ENCODE measurements at places on chromosomes 16 and 17. TPM values are rescaled to one million over a fixed set of nuclear protein-coding genes. Genes with fewer than 3 reads are reported as not detected.

EFCAB5 gene
- 1.4 TPM for polyA plus RNA-seq

TMEM231 gene
- 1.5 TPM for polyA plus RNA-seq

C16orf54 gene
- polyA plus RNA-seq, result 21.9 TPM

MYH13 gene
- not detected for polyA plus RNA-seq

MFSD6L gene
- polyA plus RNA-seq, result not detected

PLA2G10 gene
- polyA plus RNA-seq, result not detected

KRTAP4-3 gene
- not detected for polyA plus RNA-seq

TMEM235 gene
- not detected for polyA plus RNA-seq

NHLRC4 gene
- 0.42 TPM for polyA plus RNA-seq

DCTPP1 gene
- polyA plus RNA-seq, result 73.3 TPM

- no peaks in the 10 kb centered on the region for H3K36me3 ChIP-seq
- DNase-seq, result no peak
- no peaks in the 10 kb centered on the region for H3K4me1 ChIP-seq
- no peak overlapping the region for H3K27ac ChIP-seq
These were observed 2.7 kb upstream of the CAPNS2 start for GRCh38 chr16:55563797-55564196.

- H3K4me1 ChIP-seq, result peaks cover 45% of the 10 kb centered on the region
- H3K4me3 ChIP-seq, result peak overlapping the region; percentile 77
- H3K27ac ChIP-seq, result peak overlapping the region; percentile 99
- no peaks in the 10 kb centered on the region for H3K36me3 ChIP-seq
These were observed 4.3 kb downstream of the VAMP2 start for GRCh38 chr17:8158267-8159031.

- peaks cover 1% of the 10 kb centered on the region for H3K27me3 ChIP-seq
These were observed 53.5 kb downstream of the PARN start for GRCh38 chr16:14576532-14576931.

GRCh38 chr16:4399001-4399730, 17.2 kb downstream of the CORO7 start:
- H3K36me3 ChIP-seq, result peaks cover 16% of the 10 kb centered on the region
- no peak for DNase-seq
- no peak overlapping the region for H3K27ac ChIP-seq

DNA sequence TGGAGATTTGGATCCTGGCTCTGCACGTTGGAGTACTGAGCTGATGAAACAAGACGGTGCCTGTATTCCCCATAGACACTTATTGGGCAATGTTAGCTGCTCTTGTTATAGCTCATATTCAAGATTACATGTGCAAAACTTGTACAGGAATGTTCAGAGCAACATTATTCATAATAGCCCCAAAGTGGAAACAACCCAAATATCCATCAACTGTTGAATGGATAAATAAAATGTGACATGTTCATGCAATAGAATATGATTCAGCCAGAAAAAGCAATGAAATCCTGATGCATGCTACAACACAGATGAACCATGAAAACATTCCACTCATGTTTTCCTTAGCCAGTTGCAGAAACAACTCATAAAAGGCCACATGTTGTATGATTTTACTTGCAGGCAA, 5.7 kb upstream of the SDR42E1 start:
- H3K27me3 ChIP-seq, result peaks cover 17% of the 10 kb centered on the region
- no peak for DNase-seq
- no peaks in the 10 kb centered on the region for H3K36me3 ChIP-seq
- H3K27ac ChIP-seq, result no peak overlapping the region

- H3K36me3 ChIP-seq, result no peaks in the 10 kb centered on the region
- no peak overlapping the region for H3K27ac ChIP-seq
- no peak for DNase-seq
- H3K4me1 ChIP-seq, result peaks cover 34% of the 10 kb centered on the region
These were observed 3.5 kb downstream of the CHMP6 start for GRCh38 chr17:80995131-80995530.

GRCh38 chr16:88893127-88893968, 26.9 kb upstream of the PABPN1L start:
- peaks cover 2% of the 10 kb centered on the region for H3K27me3 ChIP-seq
- H3K27ac ChIP-seq, result no peak overlapping the region
- no peak overlapping the region for H3K4me3 ChIP-seq

DNA sequence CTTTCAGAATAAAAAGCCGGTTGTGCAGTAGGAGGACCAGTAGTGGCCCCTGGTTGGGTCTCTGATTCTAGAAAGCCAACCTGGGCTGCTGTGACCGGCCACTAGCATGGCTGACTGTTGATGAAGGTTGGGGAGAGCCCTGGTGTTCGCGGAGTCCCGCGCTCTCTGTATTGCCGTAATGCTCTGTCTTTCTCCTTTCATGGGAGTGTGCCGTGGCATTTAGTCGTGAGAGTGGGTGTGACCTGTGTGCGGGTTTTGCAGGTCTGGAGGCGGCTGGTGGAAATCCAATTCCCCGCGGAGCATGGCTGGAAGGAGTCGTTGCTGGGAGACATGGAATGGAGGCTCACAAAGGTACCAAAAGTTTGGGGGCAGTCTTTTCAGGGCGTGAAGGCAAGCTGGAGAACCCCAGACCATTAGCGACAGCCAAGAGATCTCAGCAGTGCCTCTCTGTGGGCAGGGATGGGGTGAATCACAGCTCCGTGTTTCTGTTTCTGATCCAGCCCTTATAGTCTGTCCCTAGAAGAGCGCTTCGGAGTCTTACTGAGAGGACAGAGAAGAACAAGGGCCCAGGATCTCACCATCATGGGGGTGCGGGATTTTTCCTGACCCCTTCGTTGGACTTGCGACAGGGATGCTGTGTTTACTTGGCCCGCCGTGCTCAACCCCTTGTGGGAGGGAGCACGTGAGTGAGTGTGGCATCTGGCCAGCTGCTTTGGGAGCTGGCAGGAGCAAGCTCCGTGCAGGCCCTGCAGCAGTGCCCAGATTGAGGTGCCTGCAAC, 56.5 kb downstream of the RNF213 start:
- peaks cover 35% of the 10 kb centered on the region for H3K27me3 ChIP-seq
- peaks cover 18% of the 10 kb centered on the region for H3K4me1 ChIP-seq
- no peak overlapping the region for H3K4me3 ChIP-seq

DNA sequence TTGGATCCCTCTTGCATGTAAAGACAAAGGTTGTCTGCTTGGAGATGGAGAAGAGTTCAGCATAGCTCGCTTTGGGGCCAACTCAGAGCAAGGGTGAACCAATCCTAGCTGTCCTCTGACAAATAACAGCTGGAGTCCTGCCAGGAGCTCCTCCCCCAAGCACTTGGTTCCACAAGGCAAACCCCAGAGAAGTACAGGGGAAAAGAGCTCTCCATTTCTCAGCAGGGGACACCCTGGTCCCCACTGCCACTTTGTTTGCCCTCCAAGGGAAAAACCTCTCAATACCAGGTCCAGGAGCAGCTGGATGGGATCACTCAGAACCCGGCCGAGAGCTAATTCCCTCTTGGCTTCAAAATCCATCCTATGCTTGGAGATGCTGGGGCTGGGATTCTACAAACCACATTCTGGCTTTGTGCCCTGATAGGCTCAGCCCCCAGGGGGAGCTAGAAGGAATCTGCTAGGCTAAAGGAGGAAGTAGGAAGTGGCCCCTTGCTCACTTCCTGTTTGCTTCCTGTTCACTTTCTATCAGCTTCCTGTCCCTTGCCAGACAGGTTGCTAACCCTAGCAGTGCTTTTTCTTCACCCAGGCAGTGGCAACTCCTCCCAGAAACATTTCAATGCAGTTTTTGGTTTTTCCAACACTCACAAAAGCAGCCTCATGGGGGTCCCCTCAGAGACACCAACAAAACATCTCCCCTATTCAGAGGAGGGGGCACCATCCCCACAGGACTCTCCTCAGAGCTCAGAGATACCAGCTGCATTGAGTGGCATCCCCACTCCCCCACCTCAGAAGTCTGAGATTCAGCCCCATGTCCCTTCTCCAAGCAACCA, 30.7 kb downstream of the CDRT4 start:
- peak overlapping the region; percentile 76 for H3K27ac ChIP-seq
- peak overlapping the region; percentile 25 for H3K4me3 ChIP-seq
- H3K4me1 ChIP-seq, result peaks cover 14% of the 10 kb centered on the region
- H3K36me3 ChIP-seq, result peaks cover 23% of the 10 kb centered on the region

- peaks cover 4% of the 10 kb centered on the region for H3K36me3 ChIP-seq
- peak; percentile 29 for DNase-seq
- peaks cover 86% of the 10 kb centered on the region for H3K4me1 ChIP-seq
- peak overlapping the region; percentile 71 for H3K27ac ChIP-seq
- H3K27me3 ChIP-seq, result peaks cover 6% of the 10 kb centered on the region
These were observed 108.5 kb downstream of the ZNF778 start for GRCh38 chr16:89325861-89326471.

DNA sequence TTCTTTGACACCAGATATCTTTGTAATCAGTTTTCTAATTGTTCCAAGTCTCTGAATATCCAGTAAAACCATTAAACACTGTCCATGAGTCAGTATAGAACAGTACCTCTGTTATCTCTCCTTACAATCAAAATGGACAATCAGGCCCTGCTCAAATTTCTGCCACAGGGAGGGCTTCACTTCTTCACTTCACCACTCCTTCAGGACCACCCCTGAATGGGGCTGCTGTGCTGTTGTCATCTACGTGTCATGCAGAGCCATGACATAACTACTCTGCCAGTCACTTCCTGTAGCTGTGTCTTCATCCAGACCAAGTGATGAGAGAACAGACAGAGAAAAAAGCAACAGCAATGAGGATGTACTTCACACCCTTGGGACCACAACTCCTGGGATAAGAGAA, 116.9 kb downstream of the TANC2 start:
- H3K4me1 ChIP-seq, result peaks cover 11% of the 10 kb centered on the region
- no peaks in the 10 kb centered on the region for H3K36me3 ChIP-seq
- no peak overlapping the region for H3K4me3 ChIP-seq
- no peak for DNase-seq
- H3K27me3 ChIP-seq, result no peaks in the 10 kb centered on the region

GRCh38 chr17:44097110-44097958, 26.1 kb downstream of the HDAC5 start:
- H3K27ac ChIP-seq, result no peak overlapping the region
- no peaks in the 10 kb centered on the region for H3K36me3 ChIP-seq
- no peaks in the 10 kb centered on the region for H3K27me3 ChIP-seq
- DNase-seq, result no peak
- no peak overlapping the region for H3K4me3 ChIP-seq
- peaks cover 9% of the 10 kb centered on the region for H3K4me1 ChIP-seq

DNA sequence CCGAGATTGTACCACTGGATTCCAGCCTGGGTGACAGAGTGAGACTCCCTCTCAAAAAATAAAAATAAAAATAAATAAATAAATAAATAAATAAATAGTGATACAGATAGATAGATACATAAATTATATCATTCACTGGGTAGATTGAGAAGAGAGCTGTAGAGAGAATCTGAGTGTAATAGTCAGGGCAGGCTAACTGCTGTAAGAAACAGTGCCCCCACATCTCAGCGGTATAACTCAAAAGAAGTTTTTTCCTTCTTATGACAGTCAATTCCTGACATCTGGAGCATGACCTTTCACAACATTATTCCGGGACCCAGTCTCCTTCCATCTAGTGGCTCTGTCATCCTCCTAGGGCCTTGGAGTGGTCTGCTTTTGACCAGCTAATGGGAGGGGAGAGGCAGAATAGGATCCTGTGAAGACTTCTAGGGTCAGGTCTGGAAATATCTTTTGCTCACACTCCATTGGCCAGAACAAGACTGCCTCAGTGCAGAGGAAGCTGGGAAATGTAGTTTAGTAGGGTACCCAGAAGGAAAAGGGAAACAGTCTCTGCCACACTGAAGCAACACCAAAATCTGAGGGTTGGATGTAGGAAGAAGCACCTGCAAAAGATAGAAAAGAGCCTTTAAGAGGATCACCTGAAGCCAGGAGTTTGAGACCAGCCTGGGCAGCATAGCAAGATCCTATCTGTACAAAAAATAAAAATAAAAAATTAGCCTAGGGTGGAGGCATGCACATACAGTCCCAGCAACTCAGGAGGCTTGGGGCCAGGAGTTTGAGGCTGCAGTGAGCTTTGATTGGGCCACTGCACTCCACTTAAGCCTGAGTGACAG, 3.0 kb upstream of the QPRT start:
- peak overlapping the region; percentile 79 for H3K27ac ChIP-seq
- H3K4me3 ChIP-seq, result no peak overlapping the region
- H3K4me1 ChIP-seq, result peaks cover 29% of the 10 kb centered on the region
- H3K27me3 ChIP-seq, result no peaks in the 10 kb centered on the region
- no peak for DNase-seq
- H3K36me3 ChIP-seq, result peaks cover 3% of the 10 kb centered on the region

DNA sequence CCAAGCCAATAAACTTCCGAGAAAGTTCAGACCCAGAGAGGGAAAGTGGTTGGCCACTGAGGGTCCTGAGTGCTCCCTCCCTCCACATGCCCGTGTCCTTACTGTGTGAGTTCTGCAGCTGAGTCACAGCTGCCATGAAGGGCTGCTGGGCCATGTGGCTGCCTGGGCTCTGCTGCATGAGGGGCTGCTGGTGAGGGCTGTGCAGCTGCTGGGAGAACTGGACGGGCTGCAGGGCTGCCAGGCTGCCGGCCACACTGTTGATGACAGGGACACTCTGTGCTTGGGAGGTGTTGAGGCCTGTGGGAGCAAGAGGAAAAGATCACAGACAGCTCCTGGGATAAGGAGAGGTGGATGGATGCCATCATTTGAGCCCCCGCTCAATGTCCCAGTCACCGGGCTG, 44.0 kb downstream of the HNF1B start:
- no peaks in the 10 kb centered on the region for H3K36me3 ChIP-seq
- no peak overlapping the region for H3K27ac ChIP-seq
- no peak for DNase-seq
- no peak overlapping the region for H3K4me3 ChIP-seq
- peaks cover 23% of the 10 kb centered on the region for H3K27me3 ChIP-seq

DNA sequence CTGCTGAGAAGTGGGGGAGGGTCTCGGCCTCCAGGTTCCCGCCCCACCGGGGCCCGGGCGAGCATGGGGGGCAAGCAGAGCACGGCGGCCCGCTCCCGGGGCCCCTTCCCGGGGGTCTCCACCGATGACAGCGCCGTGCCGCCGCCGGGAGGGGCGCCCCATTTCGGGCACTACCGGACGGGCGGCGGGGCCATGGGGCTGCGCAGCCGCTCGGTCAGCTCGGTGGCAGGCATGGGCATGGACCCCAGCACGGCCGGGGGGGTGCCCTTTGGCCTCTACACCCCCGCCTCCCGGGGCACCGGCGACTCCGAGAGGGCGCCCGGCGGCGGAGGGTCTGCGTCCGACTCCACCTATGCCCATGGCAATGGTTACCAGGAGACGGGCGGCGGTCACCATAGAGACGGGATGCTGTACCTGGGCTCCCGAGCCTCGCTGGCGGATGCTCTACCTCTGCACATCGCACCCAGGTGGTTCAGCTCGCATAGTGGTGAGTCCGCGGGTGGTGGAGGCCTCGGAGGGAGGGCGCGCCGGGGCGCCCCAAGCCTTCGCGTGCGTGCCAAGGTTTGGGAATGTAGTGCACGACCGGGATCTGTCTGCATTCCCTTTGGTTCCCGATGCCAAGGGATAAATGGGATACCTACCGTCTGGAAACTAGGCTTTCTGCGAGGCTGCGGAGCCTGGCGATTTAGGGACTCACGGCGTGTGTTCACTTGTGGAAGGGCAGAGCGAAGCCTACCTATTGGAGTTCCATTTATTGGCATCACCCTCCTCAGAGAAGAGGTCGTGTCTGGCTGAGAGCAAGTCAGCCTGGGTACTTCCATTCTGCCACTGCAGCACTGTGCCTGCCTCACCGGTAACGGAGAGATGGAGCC, 1.0 kb downstream of the ZNRF1 start:
- H3K4me1 ChIP-seq, result peaks cover 17% of the 10 kb centered on the region
- H3K36me3 ChIP-seq, result no peaks in the 10 kb centered on the region
- peaks cover 22% of the 10 kb centered on the region for H3K27me3 ChIP-seq
- no peak overlapping the region for H3K27ac ChIP-seq
- peak; percentile 26 for DNase-seq
